ENCODE measurements at places on chromosomes 7 and 10. TPM values are rescaled to one million over a fixed set of nuclear protein-coding genes. Genes with fewer than 3 reads are reported as not detected.

DNA sequence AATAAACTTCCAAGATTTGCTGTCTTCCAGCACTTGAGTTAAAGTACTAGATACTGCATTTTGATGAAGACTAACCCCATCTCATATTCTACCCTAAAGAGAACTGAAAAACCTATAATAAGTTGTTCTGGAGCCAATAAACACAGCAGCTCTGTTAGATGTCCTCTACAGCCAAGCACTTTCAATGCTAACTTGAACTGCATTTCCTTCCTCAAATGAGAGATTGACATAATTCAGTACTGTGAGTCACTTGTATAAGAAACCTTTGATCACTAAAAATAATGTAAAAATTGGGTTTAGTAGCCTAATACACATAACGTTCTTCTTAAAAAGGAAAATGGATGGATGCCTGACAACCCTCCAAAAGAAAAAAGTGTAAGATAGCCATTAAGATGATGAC lies 81.3 kb downstream of the ITGB8 start:
- no peak overlapping the region for H3K27ac ChIP-seq
- H3K4me3 ChIP-seq: no peak overlapping the region
- H3K36me3 ChIP-seq: no peaks in the 10 kb centered on the region
- DNase-seq: no peak
- H3K27me3 ChIP-seq: no peaks in the 10 kb centered on the region

GRCh38 chr10:129719415-129719739 lies 244.7 kb downstream of the EBF3 start:
- H3K4me1 ChIP-seq: no peaks in the 10 kb centered on the region
- H3K27me3 ChIP-seq: no peaks in the 10 kb centered on the region
- no peak overlapping the region for H3K4me3 ChIP-seq
- no peak overlapping the region for H3K27ac ChIP-seq
- no peaks in the 10 kb centered on the region for H3K36me3 ChIP-seq

DNA sequence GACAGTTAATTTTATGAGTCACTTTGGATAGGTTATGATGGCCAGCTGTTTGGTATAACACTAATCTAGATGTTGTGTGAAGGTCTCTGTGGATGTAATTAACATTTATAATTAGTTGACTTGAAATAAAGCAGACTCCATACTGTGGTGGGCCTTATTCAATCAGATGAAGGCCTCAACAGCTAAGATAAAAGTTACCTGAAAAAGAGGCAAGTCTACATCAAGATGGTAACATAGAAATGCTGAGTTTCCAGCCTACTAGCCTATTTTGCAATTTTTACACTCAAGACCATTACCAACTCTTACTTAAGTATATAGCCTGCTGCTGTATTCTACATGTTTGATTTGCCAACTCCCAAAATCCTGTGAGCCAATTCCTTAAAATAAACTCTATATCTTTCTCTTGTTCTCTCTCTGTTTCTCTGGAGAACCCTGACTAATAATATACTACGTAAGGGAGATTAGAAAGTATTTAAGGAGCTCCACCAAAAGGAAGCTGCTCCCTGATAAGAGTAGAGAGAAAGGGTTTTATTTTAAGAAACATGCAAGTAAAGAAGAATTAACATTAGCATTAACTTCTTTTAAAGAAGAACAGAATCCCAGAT lies 42.7 kb downstream of the ZNF438 start:
- no peak for DNase-seq
- H3K27me3 ChIP-seq: no peaks in the 10 kb centered on the region
- H3K4me1 ChIP-seq: peaks cover 40% of the 10 kb centered on the region
- H3K36me3 ChIP-seq: no peaks in the 10 kb centered on the region

- DNase-seq: no peak
- no peaks in the 10 kb centered on the region for H3K36me3 ChIP-seq
- no peak overlapping the region for H3K4me3 ChIP-seq
- H3K27me3 ChIP-seq: no peaks in the 10 kb centered on the region
Observed at GRCh38 chr7:36088553-36088952, 64.5 kb upstream of the EEPD1 start.

DNA sequence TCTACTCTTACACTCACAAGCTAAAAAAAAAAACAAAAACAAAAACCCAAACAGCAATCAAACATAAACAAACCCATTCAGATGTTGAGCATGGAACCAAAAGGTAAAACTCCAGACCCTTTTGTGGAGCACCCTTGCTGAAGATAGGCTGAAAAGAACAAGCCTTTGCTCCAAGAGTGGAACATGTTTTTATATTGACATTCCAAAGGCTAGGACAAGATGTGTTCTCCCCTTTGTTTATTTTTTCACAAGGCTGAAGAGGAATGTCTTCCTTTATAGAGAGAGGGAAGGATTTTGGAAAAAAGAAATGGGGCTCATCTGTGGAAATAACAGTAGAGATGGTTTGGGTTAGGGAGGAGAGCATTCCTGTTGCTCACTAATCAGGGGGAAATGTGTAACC lies 87.2 kb upstream of the ELMO1 start:
- no peaks in the 10 kb centered on the region for H3K4me1 ChIP-seq
- no peak overlapping the region for H3K4me3 ChIP-seq

GRCh38 chr7:41475801-41476459 lies 227.0 kb downstream of the INHBA start:
- no peak for DNase-seq
- no peaks in the 10 kb centered on the region for H3K36me3 ChIP-seq
- H3K4me3 ChIP-seq: no peak overlapping the region
- no peaks in the 10 kb centered on the region for H3K4me1 ChIP-seq

GRCh38 chr7:158111906-158112570 lies 475.6 kb downstream of the PTPRN2 start:
- H3K27ac ChIP-seq: no peak overlapping the region
- H3K27me3 ChIP-seq: no peaks in the 10 kb centered on the region
- DNase-seq: no peak
- H3K36me3 ChIP-seq: no peaks in the 10 kb centered on the region
- H3K4me1 ChIP-seq: no peaks in the 10 kb centered on the region

The FRAT1 gene
- total RNA-seq: 2.0 TPM

DNA sequence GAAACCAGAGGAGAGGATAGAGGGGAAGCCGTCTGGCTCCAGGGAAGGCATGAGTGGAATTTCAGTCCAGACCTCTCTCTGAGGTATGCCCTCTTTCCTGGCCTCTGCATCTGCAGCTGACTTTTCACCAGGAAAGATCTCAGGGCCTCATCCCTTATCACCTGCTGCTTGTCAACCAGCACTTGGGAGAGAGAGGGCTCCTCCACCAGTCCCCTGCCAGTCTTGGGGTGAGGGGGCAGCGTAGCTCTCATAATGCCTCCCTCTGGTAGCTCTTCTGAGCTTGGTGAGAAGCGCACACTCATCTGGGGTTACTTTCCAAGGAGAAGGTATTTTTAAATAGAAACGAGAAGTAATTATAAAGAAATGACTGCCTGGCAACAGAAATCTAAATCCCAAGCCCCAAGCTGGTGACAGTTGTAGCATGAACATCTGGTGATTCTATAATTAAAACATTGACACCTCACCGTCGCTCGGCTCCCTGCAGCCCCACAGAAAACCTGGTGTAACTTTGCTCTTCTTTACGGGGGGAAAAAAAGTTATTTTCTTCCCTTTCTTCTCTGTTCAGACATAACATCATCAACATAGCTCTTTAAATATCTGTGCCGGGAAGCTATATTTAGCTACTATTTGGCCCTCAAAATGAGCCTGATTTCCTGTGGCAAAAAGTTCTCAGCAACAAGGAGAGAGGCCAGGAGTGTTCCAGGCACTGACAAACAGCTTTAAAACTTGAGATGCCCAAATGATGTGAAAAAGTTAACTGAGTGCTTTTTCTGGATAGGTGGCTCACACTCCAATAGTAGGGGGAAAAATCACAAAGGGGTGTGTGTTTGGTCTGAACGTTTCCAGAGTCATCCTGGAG lies 26.9 kb downstream of the HIP1 start:
- peak; percentile 38 for DNase-seq
- H3K36me3 ChIP-seq: no peaks in the 10 kb centered on the region
- no peaks in the 10 kb centered on the region for H3K27me3 ChIP-seq
- peak overlapping the region; percentile 82 for H3K27ac ChIP-seq

- DNase-seq: no peak
- no peaks in the 10 kb centered on the region for H3K36me3 ChIP-seq
- no peaks in the 10 kb centered on the region for H3K27me3 ChIP-seq
- peak overlapping the region; percentile 10 for H3K4me3 ChIP-seq
Observed at GRCh38 chr7:42945821-42946626, 13.8 kb downstream of the MRPL32 start.

DNA sequence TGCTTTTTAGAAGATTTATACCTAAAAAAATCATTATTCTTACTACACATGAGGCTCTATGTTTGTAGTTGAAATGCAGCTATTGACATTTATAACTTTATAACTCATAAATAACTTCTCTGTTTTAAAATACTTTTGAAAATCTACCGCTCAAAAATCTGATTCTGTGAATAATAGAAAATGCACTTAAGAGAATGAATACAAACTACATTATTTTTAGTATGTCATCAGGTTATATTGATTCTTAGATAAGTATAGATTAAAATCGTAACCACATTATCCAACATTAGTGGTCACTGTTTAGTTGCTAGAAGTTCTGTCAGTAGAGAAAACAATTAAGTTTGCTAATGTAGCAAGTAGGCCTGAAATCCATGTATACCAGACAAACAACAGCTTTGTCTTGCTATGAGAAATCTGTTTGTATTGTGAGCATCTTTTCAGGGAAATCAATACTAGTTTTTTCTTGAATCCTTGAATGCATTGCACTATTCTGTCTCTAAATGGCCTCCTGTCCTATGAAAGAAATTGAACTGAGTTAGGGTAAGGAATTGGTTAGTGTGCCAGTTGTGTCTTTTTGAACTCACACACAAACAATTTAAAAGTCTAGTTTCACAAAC lies 116.5 kb upstream of the HDAC9 start:
- no peaks in the 10 kb centered on the region for H3K27me3 ChIP-seq
- no peak overlapping the region for H3K27ac ChIP-seq
- no peaks in the 10 kb centered on the region for H3K36me3 ChIP-seq
- no peak overlapping the region for H3K4me3 ChIP-seq
- no peaks in the 10 kb centered on the region for H3K4me1 ChIP-seq

The UCN3 gene
- not detected for total RNA-seq

The ZNF804B gene
- not detected for total RNA-seq

GRCh38 chr10:84329986-84330651 lies 1.7 kb downstream of the CCSER2 start:
- H3K27ac ChIP-seq: no peak overlapping the region
- H3K4me3 ChIP-seq: peak overlapping the region; percentile 75
- no peak for DNase-seq
- H3K4me1 ChIP-seq: peaks cover 32% of the 10 kb centered on the region

All from heart left ventricle (tissue), 16 donors.